ENCODE measurements at places on chromosomes 5 and 9.

GRCh38 chr5:14270209-14270702, 127.1 kb downstream of the TRIO start:
- no peak for DNase-seq

- DNase-seq: peak; percentile 65
These were observed 545 bp downstream of the CDKN2B-AS1 start for GRCh38 chr9:21995006-21995665.

- no peak for DNase-seq
These were observed 28.4 kb downstream of the SH3GLB2 start for GRCh38 chr9:128999581-129000206.

- no peak for DNase-seq
These were observed 321.9 kb upstream of the IRX4 start for GRCh38 chr5:2204366-2205184.

DNA sequence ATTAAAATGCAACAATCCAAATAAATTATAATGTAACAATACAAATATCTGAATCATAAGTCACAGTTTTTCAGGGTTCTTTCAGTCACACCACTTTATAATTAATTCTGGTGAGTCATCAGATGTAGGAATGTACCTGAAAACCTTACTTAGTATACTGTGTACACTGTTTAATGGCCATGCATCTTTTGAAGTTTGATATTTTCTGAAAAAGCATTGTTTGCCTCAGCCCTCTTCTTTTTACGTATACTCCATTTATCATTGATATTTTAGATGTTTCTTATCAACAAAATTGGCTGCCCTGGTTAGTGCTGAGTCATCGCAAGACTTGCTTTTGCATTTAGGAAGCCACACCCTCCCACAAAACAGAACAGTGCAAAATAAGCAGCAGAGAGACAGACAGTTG, 218.6 kb downstream of the PJA2 start:
- no peak for DNase-seq

- DNase-seq: no peak
These were observed 21.1 kb upstream of the CARTPT start for GRCh38 chr5:71697967-71698366.

- DNase-seq: no peak
These were observed 244.8 kb upstream of the MPDZ start for GRCh38 chr9:13524245-13524644.

GRCh38 chr5:53003144-53003543, 14.0 kb downstream of the ITGA2 start:
- no peak for DNase-seq

DNA sequence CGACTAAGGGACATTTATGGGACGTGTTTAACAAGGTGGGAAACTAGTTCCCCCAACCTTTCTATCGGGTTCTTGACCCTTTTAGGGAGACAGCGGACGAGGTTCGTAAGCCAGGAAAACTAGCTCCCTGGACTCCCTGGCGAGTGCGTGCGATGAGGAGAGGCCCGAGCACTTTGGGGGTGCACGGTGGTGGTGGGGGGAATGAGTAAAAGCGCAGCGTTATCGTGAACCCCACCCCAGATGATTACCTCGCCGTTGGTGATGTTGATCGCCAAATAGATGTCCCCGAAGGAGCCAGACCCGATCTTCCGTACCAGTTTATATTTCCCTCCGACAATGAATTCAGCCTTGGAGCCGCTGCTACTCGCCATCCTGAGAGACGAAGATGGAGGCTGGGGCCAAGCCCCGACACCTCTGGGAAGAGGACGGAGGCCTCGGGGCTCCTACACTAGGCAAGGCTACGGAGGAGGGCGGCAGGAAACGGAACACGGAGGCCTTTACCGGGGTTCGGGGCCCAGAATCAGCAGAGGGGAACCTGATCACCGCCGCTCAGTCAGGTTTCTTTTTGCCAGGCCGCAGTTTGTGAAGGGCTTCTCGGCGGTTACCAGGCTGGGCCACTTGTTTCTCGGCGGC, 529 bp downstream of the CSNK1A1 start:
- DNase-seq: no peak

DNA sequence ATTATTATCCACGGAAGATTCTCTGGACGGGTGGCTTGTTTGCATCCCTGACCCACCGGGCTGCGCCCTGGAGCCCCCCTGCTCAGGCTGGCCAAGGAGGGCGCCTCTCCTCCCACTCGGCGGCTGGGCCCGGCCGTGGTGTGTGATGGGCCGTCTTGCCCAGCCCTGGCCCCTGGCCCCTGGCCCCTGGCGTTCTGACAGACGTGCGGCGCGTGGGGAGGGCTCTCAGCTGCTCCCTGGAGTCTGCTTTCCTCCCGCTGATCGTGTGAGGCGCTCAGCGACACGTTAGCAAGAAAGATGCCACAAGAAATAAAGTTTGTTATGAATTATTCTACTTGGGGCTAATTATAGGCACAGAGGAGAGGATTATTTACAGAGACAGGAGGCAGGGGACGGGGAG, 33.3 kb downstream of the UNC5A start:
- no peak for DNase-seq

GRCh38 chr5:59829386-59829785, 64.1 kb downstream of the PDE4D start:
- no peak for DNase-seq

GRCh38 chr5:161765611-161766010, 80.1 kb downstream of the GABRA6 start:
- DNase-seq: no peak

Data from stimulated activated CD4-positive, alpha-beta T cell treated with anti-CD3 and anti-CD28 coated beads, Interleukin-4, amount 100 ng/mL, for 4 hours (primary cell).